ENCODE measurements at places on chromosomes 3 and 15. TPM values are rescaled to one million over a fixed set of nuclear protein-coding genes. Genes with fewer than 3 reads are reported as not detected.

DNA sequence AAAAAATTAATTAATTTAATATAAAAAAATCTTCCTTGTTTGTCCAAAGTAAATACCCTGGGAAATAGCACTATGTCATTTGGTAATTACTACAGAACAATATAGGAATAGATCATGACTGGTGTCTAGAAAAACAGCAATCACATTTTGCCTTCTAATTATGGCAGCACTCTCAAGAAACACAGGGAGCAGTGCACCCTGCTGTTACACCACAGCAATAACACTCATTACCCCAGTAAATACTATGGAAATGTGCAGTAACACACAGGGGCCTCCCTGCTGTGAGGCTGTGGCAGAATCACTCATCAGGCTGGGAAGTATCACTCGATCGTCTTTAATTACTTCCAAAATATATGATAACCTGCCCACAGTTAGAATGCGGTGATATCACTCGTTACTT lies 646.0 kb downstream of the TUSC7 start:
- DNase-seq: no peak

GATA2 gene
- 0.44 TPM for total RNA-seq

- no peak for DNase-seq
These were observed 5.0 kb downstream of the ACOX2 start for GRCh38 chr3:58531956-58532355.

GRCh38 chr3:52211268-52211891 lies 13.4 kb downstream of the ALAS1 start:
- DNase-seq: no peak

- DNase-seq: no peak
These were observed 44.0 kb downstream of the TM2D3 start for GRCh38 chr15:101608201-101608600.

- DNase-seq: no peak
These were observed 71.3 kb downstream of the MAGI1 start for GRCh38 chr3:65967451-65967850.

Measured in chondrocyte (in vitro differentiated cells).